ENCODE measurements at places on chromosomes 5 and 9. TPM values are rescaled to one million over a fixed set of nuclear protein-coding genes. Genes with fewer than 3 reads are reported as not detected.

The PCDH1 gene
- total RNA-seq, result 43.4 TPM

The CKMT2 gene
- total RNA-seq, result 16.8 TPM

DNA sequence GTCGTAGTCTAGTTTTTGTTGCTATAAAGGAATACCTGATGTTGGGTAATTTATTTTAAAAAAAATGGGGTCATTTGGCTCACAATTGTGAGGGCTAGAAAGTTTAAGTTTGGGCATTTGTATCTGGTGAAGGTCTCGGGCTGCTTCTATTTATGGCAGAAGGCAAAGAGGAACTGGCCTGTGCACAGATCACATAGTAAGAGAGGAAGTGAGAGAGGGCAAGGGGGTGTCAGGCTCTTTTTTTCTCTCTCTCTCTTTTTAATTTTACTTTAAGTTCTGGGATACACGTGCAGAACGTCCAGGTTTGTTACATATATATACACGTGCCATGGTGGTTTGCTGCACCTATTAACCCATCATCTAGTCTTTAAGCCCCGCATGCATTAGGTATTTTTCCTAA lies 453.3 kb downstream of the DIRAS2 start:
- no peak for DNase-seq

DNA sequence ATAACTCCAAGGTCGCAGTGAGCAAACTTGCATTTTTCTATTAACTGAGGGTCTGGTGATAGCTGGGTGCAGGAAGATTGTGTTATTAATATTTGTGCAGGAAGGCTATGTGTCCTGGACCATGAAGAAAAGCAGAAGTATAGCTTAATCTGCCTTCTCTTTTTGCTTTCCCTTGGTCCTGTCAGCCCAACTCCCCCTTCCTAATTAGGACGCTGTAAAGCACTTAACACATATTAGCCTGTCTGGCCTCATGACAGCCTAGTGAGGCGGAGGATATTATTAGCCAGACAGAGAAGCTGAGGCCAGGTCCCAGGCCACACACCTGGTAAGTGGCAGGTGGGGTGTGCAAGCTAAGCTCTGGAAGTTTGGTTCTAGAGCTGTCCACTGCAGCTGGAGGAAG lies 29.5 kb downstream of the SLC46A2 start:
- DNase-seq, result no peak

DNA sequence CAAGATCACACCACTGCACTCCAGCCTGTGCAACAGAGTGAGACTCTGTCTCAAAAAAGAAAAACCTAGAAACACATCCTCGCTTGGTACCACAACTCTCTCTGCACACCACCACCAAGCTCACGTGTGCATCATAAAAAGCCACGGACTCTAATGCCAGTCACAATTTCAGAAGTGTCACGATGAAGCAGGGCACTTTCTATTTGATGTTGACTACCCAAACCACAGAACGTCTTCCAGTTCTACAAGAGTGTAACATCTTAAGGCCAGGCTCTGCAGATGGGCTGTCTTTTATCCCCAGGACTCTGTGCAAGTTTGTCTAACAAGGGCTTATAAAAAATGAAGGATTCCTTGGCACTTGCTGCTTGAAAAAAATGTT lies 22.9 kb downstream of the GFPT2 start:
- no peak for DNase-seq

GRCh38 chr5:10530601-10531320 lies 33.1 kb upstream of the ANKRD33B start:
- DNase-seq, result no peak

DNA sequence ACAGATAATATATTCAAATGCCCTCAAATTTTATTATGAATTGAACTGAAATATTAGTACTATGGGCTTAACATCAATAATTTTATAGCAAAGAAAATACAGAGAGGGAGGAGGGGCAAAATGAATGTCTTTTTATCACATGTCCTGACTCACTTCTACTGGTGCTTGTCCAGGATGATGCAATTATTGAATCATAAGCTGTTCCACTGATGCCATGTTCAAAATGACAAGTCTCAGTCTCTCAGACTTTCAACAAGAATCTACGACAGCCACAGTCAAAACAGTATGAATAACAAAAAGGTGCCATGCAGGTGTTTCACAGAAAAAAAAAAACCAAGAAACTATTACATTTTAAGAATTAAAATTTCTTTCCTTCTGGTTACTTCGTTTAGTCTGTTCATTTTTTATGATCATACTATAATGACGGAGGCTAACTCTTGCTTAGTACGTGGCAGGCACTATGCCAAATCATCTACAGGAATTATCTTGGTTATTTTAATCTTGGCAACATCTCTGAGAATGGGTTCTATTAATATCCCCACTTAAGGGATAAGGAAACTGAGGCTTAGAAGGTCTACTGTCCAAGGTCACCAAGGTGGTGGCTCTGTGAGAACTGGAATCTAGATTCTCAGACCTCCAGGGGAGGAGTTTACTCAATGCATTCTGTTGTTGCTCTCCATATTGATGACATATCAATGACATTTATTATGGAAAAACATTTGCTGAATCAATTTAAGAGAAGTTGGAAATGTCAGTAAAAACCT lies 61.5 kb downstream of the NR3C1 start:
- DNase-seq, result no peak

GRCh38 chr9:91403665-91404543 lies 19.7 kb downstream of the NFIL3 start:
- no peak for DNase-seq

All from thoracic aorta (tissue), 2 donors.